Activated CD8-positive, alpha-beta memory T cell treated with anti-CD3 and anti-CD28 coated beads for 4 hours (primary cell): ENCODE measurements at places on chromosomes 4 and X.

DNA sequence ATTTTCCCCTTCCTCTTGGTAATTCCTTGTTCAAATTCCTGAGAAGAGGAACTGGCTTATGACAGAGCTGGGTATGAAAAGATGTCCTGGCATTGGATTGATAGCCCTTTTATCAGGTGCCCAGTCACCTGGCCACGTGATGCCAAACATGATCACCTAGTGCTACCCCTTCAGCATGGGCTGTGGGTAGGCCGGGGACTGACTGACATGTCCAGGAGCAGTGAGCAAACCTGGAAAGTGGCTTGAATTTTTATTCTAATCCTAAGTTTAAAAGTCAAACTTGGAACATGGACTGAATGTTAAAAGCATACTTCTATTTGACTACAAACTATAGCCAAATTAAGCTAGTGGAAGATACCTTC lies 99.7 kb upstream of the CXCL13 start:
- DNase-seq, result no peak

GRCh38 chr4:153241970-153242838 lies 38.0 kb downstream of the TRIM2 start:
- DNase-seq, result no peak

DNA sequence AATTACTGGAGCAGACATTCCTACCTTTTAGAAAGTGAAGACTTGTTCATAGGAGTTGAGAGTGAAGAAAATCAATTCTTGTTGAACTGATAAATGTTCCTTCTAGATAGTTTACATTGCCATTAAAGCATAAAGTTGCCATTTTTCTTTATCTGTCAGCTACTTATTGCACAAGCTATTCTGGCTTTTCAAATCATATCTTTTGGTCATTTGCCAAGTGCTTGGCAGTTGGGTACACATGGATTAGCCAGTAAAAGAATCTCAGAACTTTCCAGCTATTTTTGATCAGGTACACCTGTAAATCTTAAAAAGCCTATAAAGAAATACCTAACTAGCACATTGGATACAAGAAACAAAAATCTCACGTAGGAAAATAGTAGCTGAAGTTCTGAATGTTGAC lies 56.4 kb upstream of the PNPLA4 start:
- DNase-seq, result no peak

- no peak for DNase-seq
Measured at GRCh38 chr4:108219998-108220397, 51.3 kb upstream of the LEF1 start.

DNA sequence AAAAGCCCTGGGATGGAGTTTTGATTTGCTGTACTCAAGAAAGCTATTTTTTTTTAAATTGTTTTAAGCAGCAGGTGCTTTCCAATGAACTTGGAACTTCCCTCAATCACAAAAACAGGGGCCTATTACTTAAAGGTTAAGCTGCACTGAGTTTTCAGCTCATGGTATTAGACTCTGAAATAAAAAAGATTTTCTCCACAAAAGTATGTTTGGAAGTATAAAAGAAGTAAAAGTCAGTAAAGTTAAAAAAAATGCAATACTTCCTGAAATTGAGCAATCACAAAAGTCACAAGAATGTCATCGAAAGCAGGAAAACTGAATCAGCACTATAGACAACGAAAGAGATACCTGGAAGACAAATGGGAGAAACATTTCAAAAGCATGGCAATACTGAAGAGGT lies 38.9 kb upstream of the PLAC8 start:
- no peak for DNase-seq

GRCh38 chr4:134027931-134028330 lies 173.7 kb downstream of the PABPC4L start:
- no peak for DNase-seq

DNA sequence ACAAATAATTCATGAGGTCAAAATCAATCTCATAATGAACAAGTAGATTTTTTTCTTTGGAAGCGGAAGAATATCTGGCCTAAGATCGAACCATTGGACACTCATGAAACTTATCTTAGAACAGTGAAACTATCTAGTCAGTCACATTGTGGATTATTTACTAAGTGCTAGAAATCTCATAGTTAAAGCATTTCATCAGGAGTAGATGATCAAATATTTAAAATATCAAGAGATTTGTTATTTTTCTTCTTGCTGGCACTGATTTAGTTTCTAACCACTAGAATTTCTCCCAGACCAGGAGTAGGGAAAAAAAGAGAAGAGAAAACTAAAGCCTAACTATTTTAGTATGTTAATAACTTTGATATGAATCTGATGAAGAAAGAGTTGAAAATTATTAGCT lies 105.5 kb downstream of the SHROOM3 start:
- no peak for DNase-seq

DNA sequence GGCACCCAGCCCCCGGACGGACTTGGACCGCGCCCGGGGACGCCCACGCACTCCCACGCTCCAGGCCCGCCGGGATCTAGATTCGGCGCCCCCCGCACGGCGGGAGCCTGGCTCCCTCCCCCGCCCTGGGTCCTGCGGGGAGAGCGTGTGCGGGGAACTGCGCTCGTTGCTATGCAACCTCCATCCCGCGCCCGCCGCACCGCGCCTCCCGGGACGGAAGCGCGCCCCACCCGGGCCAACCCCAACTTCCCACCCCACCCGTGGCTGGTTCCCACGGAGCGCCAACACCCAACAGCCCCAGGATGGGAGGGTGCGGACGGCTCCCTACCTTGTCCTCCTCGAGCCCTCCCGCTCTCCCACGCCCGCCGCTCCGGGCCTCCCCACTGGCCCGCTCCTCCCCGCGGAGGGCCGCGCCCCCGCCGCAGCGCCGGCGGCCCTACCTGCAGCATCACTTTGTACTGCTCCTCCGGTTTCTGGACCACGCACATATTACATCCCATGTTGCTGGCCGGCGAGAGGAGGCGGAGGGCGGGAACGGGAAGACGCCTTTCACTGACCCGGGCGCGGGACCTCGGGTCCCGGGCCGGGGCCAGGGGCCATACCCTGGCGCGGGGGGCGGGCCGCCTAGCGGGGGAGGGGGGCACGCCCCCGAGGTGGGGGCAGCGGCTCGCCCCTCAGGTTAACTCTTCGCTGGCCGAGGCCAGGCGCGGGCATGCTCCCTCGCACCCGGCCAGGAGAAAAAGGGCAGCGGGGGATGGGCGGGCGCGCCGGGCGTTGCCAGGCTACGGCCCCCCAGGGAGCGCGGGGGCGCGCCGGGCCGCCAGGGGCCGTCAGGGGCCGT lies at the start of gene PDZD4:
TSS of gene PDZD4 (minus strand) at position 746 of the 841 bp plus-strand sequence. CDS start at position 500, 246 bp downstream.
- DNase-seq, result no peak

- DNase-seq, result no peak
Measured at GRCh38 chr4:171983935-171984805, 171.0 kb downstream of the GALNTL6 start.

GRCh38 chr4:71382900-71383560 lies 44.2 kb downstream of the SLC4A4 start:
- no peak for DNase-seq

- no peak for DNase-seq
Measured at GRCh38 chr4:111066001-111066400, 443.1 kb upstream of the PITX2 start.

- no peak for DNase-seq
Measured at GRCh38 chrX:113059714-113060113, 219.1 kb upstream of the AMOT start.

GRCh38 chr4:148542922-148543623 lies 100.9 kb upstream of the NR3C2 start:
- no peak for DNase-seq

GRCh38 chr4:56078866-56079265 lies 130.1 kb downstream of the CEP135 start:
- DNase-seq, result no peak

GRCh38 chrX:13360146-13360545 lies 40.3 kb upstream of the ATXN3L start:
- no peak for DNase-seq

GRCh38 chrX:41257801-41258200 lies 76.2 kb upstream of the DDX3X start:
- DNase-seq, result no peak

DNA sequence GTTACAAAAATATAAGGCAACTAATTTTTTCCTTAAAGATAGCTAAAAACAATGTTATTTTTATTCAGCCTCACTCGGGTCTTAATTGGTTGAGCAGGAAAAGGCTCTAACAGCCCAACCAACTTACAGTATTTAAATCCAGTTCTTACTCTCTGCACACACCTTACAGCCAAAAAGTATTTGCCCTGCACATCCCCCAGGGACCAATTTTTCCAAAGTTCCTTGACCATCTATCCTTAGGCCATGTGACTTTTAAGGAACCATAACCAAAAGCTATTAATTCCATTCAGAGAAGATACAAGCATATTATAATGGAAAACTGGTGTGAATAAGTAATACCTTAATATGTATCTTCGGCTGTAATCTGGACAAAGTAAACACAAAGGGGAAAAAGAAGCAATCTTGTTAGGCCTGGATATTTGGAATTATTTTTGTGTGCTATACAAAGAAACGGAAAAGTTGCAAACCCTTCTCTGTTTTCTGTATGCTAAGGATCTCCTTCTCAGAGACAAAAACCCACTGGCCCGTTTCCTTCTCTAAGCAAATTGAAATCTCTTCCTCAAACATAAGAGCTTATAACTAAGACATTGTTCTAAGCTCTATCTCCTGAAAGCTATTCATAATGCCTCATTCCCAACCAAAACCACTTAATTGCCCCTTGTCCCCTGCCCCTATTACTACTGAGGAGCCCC lies 1.0 kb upstream of the THAP9 start:
- no peak for DNase-seq

- no peak for DNase-seq
Measured at GRCh38 chrX:12741416-12741815, 49.8 kb upstream of the PRPS2 start.

- no peak for DNase-seq
Measured at GRCh38 chr4:42806303-42806835, 86.1 kb upstream of the GRXCR1 start.

DNA sequence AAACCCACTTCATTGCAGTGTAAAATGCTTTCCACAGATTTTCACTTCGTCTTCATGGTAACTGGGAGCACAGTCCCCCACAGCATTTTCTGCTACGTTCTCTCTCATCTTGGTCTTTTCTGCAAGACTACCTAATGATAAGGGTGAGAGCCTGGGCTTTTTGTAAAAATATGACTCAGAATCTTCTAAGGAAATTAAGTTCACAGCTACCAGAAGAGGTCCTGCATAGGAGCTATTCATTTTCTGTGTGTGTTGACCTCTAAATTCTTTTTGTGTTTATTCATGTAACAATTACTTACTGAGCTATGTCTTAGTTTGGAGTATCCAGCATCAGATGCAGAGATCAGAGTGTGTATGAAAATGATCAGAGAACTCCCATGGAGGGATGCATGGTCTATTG lies 192.2 kb downstream of the CPEB2 start:
- no peak for DNase-seq

DNA sequence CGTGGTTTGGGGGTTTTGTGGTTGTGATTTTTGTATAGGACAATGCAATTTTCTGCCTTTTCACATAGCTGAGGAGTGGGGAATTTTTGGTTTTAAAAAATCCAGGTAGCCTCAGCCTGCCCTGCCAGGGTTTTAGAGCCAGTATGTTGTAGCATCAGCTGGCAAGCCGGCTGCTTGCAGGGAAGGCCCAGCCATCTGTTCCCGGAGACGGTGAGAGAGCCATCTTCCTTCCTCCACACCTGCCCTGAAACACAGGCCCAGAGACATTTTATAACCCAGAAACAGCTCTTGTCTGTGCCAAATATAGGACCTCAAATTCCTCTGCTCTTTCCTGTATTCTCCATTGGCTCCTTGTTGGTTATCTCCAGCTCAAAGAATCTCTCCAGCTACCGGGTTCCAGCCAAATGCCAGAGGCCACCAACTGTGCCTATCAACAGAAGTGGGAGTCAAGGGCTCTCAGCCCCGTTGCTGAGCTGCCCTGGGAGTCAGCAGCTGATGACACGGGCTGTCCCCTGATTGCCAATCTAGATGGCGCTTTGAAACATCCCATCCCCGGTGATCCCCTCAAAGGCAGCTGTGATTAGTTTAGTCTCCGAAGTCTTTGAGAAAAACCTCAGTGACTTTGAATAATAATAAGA lies 595.2 kb downstream of the MID1IP1 start:
- DNase-seq, result no peak

GRCh38 chr4:140963883-140964282 lies 169.4 kb downstream of the RNF150 start:
- DNase-seq, result no peak

DNA sequence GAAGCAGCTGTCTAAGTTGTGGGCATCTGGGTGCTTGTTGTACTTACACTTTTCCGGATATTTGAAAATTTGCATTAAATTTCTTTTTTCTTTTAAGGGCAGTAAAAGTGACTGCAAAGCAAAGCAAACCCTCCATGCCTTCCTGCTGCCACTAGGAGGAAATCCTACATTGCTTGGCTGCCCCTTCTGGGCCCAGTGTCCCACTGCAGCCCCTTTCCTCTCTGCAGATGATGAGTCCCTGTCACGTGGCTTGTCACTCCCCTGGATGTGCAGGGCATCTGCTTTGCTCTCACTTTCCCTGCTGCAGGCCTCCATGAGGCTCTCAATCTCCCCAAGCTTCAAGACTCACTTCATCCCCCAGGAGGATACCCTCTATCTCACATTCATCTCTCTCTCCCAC lies 12.7 kb downstream of the TSR2 start:
- no peak for DNase-seq

DNA sequence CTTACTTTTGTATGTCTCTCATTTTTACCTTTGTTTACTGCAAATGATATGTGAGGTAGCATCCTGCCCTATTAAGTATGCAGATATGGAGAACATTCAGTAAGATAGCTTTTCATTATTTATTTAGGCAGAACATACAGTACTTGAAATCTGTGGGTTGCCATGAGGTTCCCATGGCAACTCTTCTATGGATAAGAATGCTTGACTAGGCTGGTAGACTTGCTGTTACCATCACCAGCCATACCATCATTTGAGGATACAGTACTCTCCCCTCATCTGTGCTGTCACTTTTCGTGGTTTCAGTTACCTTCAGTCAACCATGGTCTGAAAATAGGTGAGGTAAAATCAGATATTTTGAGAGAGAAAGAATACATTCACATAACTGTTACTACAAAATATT lies 56.7 kb downstream of the NAF1 start:
- no peak for DNase-seq

DNA sequence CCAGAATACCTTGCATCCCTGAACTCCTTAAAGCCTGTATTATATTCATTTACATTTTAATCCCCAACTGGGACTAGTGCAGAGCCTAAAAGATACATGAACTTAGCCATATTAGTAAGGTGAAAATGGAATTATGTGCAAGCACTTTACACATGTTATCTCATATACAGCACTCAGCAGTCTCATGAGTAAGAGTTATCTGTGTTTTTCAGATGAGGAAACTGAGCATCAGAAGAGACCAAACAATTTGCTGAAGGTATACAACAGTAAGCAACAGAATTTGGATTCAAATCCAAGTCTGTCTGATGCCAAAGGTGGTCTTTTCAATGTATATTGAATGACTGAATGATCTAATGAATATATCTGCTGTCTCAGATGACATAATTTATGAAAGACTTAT lies 12.3 kb downstream of the ATP7A start:
- no peak for DNase-seq

DNA sequence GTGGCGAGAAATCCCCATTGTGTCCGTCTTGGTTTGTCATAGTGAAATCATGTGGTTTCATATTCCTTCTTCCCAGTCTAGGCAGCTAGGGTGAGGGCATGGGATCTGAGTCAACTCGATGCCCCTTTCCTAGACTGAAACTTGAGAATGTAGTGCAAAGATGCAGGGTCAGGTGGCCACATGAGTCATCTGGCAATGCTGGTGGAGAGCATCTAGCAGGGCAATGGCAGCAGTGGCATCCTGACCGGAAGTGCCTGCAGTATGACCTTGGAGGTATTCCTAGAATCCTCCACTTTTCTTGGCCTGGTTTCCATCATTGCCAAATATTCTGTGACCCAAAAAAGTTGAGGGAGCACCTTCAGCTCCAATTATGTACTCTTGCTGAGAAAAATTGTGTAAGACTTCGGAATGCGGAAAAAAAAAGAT lies 39.1 kb upstream of the TMEM184C start:
- no peak for DNase-seq

- no peak for DNase-seq
Measured at GRCh38 chr4:1784789-1785591, 8.1 kb upstream of the FGFR3 start.
